Right renal pelvis (tissue), 4 donors: ENCODE measurements at places on chromosomes 4 and X.

DNA sequence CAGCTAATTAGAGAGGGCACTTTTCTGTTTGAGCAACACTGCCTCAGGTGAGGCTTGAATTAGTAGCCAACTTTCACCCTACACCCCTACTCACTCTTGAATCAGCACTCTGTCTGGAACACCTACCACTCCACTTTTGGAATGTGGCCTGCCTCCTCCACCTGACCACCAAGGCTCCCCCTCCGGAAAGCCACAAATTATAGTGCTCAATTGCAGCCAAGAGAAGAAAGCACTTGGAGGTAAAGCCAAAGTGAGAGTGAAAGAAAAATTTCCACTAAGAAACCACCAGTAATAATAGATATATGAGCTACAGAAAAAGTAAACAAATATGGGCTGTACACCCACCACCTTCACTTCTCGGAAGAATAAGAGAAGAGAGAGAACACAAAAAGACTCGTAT lies 41.1 kb downstream of the PPP3CA start:
- no peak for DNase-seq

DNA sequence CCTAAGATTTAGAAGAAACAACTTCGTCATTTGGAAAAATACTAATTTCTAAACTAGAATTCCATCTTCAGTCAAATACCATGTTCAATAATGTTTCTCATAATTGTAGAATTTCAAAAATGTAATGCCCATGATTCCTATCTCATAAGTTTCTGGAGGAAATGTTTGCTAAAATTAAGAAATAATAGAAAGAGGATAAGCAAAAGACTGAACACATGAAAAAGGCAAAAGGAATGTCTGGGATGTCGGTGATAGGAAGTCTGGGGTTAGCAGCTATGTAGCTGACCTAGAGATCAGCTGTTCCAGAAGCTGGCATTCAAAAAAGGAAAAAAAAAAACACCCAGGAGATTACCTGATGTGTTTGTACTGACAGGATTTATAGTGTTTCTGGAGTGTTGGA lies 18.9 kb upstream of the PCDH10 start:
- DNase-seq, result no peak

DNA sequence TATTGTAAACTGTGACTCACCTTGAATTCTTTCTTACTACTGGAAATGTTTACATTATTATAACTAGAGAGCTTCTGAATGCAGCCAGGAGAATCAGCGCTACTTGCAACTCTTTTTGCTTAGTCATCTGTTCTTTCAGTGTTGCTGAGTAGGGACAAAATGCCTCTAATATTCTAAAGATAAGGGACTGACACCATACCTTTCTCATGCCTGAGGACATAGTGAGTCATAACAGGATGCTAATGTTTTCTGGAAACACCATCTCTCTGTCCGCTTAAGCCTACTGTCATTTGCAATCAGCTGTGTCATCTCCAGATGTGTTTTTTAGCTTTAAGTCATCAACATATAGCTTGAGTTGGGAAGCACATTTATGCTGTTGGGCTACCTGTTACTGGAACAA lies 108.3 kb downstream of the QRFPR start:
- no peak for DNase-seq

GRCh38 chr4:92182006-92182735 lies 121.6 kb upstream of the GRID2 start:
- DNase-seq, result no peak

DNA sequence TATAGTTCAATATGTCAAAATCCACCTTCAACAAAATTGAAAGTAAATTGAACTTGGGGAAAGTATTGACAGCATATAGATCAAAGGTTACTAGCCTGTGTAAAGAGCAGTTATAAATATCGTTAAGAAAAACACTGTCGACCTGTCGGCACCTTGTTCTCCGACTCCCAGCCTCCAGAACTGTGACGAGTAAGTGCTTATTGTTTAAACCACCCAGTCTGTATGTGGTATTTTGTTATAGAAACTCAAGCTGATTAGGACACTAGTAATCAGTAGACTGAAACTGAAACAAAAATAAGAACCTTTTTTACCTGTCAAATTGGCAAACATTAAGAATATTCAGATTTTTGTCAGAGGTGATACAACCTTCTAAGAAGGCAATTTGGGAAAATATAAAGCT lies 17.0 kb downstream of the HTT start:
- DNase-seq, result no peak

DNA sequence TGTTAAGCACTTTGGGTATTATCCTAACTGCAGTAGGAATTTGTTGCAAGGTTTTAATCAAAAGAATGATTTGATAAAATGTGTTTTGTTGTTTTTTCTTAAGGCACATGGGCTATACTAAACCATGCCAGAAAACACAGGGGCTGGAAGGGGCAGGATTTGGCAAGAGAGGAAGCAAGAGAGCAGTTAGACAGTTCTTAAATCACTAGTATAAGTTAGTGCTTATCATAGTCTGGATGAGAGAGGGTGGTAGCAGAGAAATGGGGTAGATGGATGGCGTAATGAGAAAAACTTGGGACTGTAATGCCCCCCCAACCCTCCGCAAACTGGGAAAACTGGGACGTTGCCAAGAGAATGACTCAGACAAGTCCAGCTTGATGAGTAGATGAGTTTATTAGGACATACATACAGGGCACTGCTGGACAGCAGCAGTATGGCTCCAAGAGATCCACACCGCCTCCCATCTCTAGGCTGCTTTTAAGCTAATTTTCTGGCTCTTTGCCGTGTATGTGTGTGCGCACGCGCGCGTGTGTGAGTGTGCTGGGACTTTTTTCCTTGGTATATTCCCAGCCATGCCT lies 151.5 kb downstream of the PDLIM5 start:
- DNase-seq, result no peak

- no peak for DNase-seq
Measured at GRCh38 chr4:5452156-5452555, 256.2 kb downstream of the EVC2 start.

DNA sequence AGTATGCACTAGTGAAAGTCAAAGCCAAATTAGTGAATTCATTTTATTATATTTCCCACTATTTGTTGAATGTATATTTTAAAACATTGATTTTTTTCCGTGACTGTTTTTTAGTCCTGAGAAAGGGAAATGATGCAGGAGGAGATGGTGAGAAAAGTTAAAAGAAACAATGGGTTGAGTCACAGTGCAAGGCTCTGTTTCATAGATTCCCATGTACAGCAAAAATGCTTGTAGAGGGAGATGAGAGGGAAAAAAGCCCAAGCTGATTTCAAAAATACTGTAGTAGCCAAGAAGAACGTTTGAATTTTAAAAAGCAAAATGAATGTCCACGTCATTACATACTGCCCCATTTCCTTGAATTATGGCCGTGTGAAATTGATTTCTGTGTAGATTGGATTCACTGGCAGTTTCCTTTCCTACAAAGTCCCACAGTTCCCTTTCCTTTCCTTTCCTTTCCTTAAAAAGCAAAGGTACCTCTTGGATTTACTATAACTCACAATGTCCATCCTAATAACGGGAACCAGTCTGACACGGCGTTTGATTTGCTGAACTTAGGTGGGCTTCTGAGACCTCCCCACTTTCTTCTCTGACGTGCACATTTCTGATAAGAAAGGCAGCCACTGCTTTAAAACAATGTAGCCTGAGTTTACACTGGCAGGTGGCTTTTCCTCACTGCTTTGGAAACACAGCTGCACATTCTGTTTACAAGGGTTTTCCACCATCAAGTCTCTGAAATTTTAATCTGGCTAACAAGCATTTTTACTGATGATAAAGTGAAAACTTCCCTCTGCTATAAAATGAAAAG lies 63.7 kb downstream of the SPCS3 start:
- DNase-seq, result no peak

- DNase-seq, result no peak
Measured at GRCh38 chr4:69832326-69833030, 27.5 kb downstream of the SULT1E1 start.

GRCh38 chr4:85092943-85093342 lies 126.5 kb upstream of the WDFY3 start:
- no peak for DNase-seq

DNA sequence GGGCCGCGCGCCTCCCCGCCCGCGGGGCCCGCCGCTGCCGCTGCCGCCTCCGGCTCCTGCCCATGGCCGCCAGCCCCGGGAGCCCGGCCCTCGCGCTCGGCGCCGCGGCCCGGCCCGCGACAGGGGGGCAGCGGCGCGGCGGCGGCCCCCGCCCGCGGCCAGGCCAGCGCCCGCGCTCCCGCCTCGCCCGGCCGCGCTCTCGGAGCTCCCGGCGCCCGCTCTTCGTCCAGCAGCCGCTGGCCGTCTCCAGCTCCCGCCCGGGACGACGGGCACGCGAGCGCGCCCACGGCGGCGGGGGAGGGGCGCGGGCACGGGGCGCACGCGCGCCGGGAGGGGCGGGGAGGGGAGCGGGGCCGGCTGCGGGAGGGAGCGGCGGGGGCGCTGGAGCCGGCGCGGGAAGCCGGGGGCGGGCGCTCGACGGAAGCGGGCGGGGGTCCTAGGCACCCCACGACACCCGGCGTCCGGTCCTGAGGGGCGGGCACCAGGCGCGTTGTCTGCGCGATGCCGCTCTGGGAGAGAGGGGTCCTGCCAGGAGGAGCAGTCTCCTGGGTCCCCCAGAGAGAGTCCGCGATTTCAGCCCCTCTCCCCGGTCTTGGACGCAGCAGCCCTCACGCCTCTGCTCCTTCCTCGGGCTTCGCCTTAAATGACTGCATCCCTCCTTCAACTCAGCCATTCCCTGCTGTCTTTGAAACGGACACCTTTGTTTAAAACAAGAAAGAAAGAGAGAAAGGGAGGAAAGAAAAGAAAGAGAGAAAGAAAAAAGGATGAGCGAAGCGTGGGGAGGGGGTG lies 490 bp upstream of the PDZD4 start:
- DNase-seq, result no peak

DNA sequence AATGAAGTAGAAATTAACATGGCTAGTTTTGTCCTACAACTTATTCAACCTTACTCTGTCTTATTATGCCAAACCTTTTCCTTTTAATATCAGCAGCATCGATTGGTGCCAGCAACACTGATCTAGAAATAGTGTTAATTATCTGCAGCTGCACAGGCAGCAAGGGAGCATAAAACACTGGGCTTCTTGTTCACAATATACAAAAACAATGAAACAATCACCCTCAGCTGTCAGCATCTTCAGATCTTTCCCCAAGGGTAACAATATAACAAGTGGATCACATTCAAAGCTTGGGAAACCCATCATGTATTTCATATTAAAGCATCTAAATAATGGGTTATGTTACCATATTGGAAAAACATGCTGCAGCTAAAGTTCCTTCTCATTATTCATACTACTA lies 238.1 kb downstream of the SPOCK3 start:
- DNase-seq, result no peak

GRCh38 chr4:185134307-185134869 lies 8.7 kb upstream of the SLC25A4 start:
- no peak for DNase-seq

GRCh38 chr4:1288786-1289185 lies 905 bp upstream of the MAEA start:
- no peak for DNase-seq

DNA sequence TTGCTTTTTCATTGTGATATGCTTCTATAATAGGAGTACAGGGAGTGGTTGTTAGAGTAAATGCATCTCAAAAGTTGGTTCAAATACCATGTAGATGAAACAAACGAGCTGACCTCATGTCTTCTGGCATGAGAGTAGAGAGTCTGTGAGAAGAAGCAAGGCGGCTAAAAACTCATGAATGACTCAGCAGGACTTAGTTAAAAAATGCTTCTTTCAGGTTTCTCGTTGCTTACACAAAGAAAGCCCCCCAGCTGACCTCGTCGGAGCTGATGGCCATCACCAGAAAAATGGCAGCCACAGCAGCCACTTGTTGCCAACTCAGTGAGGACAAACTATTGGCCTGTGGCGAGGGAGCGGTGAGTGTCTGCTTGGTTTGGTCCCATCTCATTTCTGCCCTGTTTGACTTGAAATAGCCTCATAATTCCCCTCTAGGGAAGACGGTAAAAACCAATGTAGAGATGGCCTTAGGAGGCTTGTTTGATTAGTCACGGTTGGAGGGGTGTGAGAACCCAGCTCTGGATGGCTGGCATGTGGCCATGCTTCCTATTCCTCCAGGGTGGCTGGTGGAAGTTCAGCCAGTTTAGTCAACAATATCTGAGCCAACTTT lies 14.5 kb downstream of the AFP start:
- DNase-seq, result no peak

DNA sequence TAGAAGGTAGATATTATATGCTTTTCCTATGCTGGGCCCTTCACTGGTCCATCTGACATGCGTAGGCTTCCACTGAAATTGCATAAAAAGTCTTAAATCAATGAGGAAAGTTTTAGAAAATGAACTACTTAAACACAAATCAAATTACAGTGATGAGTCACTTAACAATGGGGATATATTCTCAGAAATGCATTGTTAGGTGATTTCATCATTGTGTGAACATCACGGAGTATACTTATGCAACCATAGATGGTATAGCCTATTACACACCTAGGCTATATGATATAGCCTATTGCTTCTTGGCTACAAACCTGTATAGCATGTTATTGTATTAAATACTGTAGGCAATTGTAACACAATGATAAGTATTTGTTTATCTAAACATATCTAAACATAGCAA lies 10.3 kb downstream of the STAP1 start:
- no peak for DNase-seq

DNA sequence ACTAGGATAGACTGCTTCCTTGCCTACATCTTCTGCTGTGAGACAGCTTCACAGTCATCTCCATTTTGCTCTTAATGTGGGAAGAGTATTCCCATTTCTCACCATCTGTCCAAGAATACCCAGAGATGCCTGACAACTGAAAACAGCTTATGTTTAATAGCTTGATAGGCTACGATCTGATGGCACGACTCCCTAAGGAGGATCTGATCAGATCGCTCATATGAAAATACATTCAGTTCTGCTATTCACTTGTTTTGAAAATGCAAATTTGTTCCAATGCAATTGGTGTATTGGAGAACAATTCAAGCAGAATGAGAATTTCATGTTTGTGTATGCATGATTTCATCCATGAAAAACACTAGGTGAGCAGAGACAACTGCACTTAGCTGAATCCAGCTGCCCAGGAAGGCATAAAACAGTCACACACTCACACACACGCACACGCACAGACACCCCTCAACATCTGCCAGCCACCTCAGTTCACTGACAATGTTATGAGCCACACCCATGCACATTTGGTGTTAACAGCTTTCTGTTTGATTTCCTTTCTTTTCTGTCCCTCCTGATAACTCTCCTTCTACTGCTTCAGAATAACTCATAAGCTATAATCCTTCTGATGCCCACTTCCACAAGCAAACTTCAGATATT lies 29.6 kb downstream of the TRIML1 start:
- DNase-seq, result no peak

- DNase-seq, result no peak
Measured at GRCh38 chr4:140121646-140122045, 32.3 kb downstream of the MAML3 start.

- DNase-seq, result no peak
Measured at GRCh38 chrX:10569946-10570345, 50.4 kb downstream of the MID1 start.

GRCh38 chrX:156008915-156009314 lies 11.4 kb downstream of the IL9R start:
- no peak for DNase-seq

- DNase-seq, result no peak
Measured at GRCh38 chr4:52173470-52174045, 122.5 kb downstream of the SPATA18 start.
